ENCODE measurements at places on chromosomes 1 and 21.

GRCh38 chr1:3881193-3881480 lies 18.9 kb downstream of the C1orf174 start:
- no peak for DNase-seq
- H3K4me1 ChIP-seq = no peaks in the 10 kb centered on the region
- H3K4me3 ChIP-seq = no peak overlapping the region

- no peak overlapping the region for H3K27ac ChIP-seq
These were observed 34.4 kb downstream of the ZSWIM5 start for GRCh38 chr1:45172005-45172404.

GRCh38 chr21:40901691-40902090 lies 54.7 kb upstream of the DSCAM start:
- H3K27me3 ChIP-seq = no peaks in the 10 kb centered on the region
- no peak overlapping the region for H3K4me3 ChIP-seq
- no peak for DNase-seq

GRCh38 chr1:217478450-217478849 lies 152.4 kb downstream of the GPATCH2 start:
- peaks cover 22% of the 10 kb centered on the region for H3K36me3 ChIP-seq
- no peak for DNase-seq
- H3K27me3 ChIP-seq = no peaks in the 10 kb centered on the region

DNA sequence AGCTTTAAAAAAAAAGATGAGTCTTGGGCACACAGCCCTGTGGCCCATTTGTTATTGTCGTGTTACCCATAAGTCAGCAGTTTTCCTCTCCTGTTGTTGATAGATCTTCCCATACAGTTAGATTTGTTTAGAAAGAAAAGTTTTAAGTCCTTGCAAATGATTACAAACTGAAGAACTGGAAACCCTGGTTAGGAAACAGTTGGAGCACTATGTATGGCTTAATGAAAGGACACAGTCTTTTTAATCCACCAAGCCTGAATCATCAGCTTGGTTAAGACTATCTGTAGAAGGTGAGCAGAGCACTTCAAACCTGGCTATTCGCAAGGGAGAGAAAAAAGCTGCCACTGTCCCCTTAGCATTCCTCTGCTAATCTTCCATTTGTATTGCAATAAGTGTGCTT lies 241.0 kb downstream of the DISC1 start:
- no peaks in the 10 kb centered on the region for H3K27me3 ChIP-seq
- H3K4me3 ChIP-seq = no peak overlapping the region
- no peak for DNase-seq

- peaks cover 5% of the 10 kb centered on the region for H3K36me3 ChIP-seq
- H3K4me3 ChIP-seq = peak overlapping the region; percentile 92
- H3K4me1 ChIP-seq = peaks cover 58% of the 10 kb centered on the region
These were observed 1.9 kb downstream of the ITPKB start for GRCh38 chr1:226736908-226737818.

DNA sequence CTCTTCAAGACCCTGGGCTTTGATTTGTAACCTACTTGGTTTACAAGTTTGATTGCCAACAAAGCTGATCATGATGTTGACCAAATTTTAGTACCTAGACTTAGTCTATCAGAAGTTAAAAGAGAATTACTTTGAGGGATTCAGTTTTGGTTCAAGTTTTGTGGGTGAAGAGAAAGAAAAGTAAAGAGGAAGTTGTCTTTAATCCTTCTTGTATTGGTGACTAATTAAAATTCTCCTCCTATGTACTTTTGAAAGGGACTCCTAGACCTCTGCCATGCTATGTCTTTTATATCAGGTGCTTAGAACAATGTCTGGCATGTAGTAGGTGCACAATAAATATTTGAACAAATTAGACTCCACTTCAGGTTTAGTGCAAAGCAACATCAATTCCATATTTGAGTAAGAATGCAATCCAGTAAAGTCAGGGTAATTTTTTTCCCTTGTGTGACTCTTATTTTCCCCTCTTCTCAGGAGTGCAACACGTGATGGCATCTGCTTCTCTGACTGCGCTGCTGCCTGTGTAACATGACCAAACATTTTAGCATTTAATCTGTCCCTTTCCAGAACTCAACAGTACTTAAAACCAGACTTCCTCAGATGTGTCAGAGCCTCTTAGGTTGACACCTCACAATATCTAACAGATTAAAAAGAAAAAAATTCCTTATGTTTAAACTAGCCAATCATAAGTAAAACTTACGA lies 41.1 kb upstream of the KCNQ4 start:
- H3K27ac ChIP-seq = no peak overlapping the region
- no peak overlapping the region for H3K4me3 ChIP-seq

GRCh38 chr21:42307106-42307505 lies 8.1 kb downstream of the TFF3 start:
- H3K27ac ChIP-seq = no peak overlapping the region
- H3K27me3 ChIP-seq = peaks cover 9% of the 10 kb centered on the region
- no peak overlapping the region for H3K4me3 ChIP-seq
- no peaks in the 10 kb centered on the region for H3K36me3 ChIP-seq
- peaks cover 9% of the 10 kb centered on the region for H3K4me1 ChIP-seq

DNA sequence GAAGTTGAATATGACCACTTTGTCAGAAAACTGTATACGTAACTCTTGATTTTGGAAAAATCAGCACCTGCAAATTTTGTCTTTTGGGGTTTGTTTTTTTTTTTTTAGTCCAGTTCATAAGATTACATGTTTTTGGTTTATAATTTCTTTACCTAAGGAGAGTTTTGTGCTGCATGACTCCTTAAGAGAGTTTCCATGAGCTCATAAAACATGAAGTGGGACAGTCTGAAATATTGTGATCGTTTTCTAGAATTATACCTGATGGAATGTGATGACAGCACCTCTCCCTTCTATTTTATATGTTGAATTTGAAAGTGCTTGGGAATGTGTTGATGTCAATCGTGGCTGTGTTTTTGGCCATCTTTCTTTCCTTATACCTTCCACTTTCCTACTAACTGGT lies 158.5 kb downstream of the NFIA start:
- H3K27me3 ChIP-seq = no peaks in the 10 kb centered on the region
- H3K36me3 ChIP-seq = no peaks in the 10 kb centered on the region
- H3K4me1 ChIP-seq = peaks cover 44% of the 10 kb centered on the region
- DNase-seq = no peak

DNA sequence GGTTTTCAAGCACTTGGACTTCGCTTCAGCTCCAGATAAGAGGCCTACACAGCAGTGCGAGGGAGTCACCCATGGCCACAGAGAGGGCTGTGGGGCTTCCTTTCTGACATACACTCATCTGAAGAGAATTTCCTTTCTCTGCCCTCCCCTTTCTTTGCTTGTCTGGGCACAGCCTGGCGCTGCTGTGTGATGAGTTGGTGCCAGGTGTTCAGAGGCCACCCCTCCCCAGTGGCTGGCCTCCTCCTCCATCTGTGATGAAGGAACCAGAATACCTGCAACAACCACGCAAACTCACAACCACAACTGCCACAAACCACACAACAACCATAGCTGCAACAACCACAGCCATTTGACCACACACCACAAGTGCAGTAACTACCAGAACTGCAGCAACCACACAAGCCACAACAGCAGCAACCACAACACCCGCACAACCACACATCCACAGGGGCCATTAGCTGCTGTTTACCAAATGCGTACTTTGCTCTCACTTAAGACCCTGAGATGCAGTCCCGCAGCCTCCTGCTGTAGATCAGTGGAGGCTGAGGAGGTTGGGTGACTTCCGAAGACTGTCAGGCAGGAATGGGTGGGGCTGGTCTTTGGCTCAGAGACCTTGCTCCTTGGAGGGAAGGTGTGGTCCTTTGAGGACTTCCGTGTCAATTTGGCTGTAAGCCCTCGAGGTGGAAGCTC lies 71.1 kb downstream of the IER5 start:
- H3K36me3 ChIP-seq = no peaks in the 10 kb centered on the region
- peak; percentile 53 for DNase-seq
- H3K27ac ChIP-seq = no peak overlapping the region
- no peaks in the 10 kb centered on the region for H3K27me3 ChIP-seq

GRCh38 chr1:6131561-6131960 lies 48.6 kb downstream of the CHD5 start:
- H3K27me3 ChIP-seq = peaks cover 26% of the 10 kb centered on the region
- H3K36me3 ChIP-seq = no peaks in the 10 kb centered on the region
- no peak overlapping the region for H3K4me3 ChIP-seq
- peaks cover 6% of the 10 kb centered on the region for H3K4me1 ChIP-seq
- DNase-seq = no peak

GRCh38 chr1:247408100-247408499 lies 7.9 kb upstream of the NLRP3 start:
- H3K4me1 ChIP-seq = no peaks in the 10 kb centered on the region
- no peak overlapping the region for H3K27ac ChIP-seq
- H3K4me3 ChIP-seq = no peak overlapping the region
- no peaks in the 10 kb centered on the region for H3K36me3 ChIP-seq
- no peaks in the 10 kb centered on the region for H3K27me3 ChIP-seq

GRCh38 chr21:16304174-16305095 lies 574.7 kb downstream of the USP25 start:
- no peak overlapping the region for H3K4me3 ChIP-seq
- H3K27me3 ChIP-seq = no peaks in the 10 kb centered on the region
- peak overlapping the region; percentile 13 for H3K27ac ChIP-seq

GRCh38 chr1:202957733-202958543 lies at the start of gene ADIPOR1:
ADIPOR1 (minus strand) TSS chr1:202958312; CDS start chr1:202951070, 7,242 bp downstream.
- peak within 1 kb of the TSS; percentile 98 for H3K27ac ChIP-seq
- peaks cover 16% of the 10 kb centered on the region for H3K36me3 ChIP-seq
- H3K4me3 ChIP-seq = peak within 1 kb of the TSS; percentile 87
- H3K4me1 ChIP-seq = peaks cover 58% of the 10 kb centered on the region
- no peaks in the 10 kb centered on the region for H3K27me3 ChIP-seq

GRCh38 chr1:38827318-38827717 lies 32.3 kb downstream of the RRAGC start:
- H3K4me3 ChIP-seq = no peak overlapping the region
- DNase-seq = no peak
- no peak overlapping the region for H3K27ac ChIP-seq
- peaks cover 21% of the 10 kb centered on the region for H3K27me3 ChIP-seq

DNA sequence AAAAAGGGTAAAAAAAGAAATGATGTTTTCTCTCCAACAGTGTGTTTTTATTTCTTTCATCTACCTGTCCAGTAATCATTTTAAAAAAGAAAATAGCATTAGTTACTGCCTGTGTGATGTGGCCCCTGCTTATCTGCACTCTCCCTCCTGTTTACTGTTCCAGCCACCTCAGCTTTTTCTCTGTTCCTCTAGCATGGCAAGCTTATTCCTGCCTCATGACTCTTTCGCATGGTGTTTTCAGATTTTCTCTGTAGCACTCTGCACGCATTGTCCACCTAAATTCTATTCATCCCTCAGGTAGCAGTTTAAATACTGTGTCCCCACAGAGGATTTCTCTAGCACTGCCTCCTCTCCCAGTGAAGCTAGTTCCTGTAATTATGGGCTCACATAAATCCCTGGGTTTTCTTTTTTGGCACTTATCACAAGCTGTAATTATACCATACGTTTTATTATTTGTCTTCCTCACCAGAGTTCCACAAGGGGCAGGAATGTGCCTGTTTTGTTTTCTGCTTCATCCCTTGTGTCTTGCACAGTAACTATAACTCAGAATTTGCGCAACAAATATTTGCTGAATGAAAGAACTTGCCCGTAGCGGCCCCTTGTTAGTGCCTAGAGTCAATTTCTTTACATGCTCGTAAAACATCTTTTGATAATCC lies 51.4 kb upstream of the LRIG2 start:
- H3K4me1 ChIP-seq = peaks cover 9% of the 10 kb centered on the region
- H3K36me3 ChIP-seq = no peaks in the 10 kb centered on the region
- no peak for DNase-seq
- H3K4me3 ChIP-seq = no peak overlapping the region
- H3K27ac ChIP-seq = peak overlapping the region; percentile 54

- no peaks in the 10 kb centered on the region for H3K27me3 ChIP-seq
- H3K4me1 ChIP-seq = peaks cover under 1% of the 10 kb centered on the region
- H3K36me3 ChIP-seq = no peaks in the 10 kb centered on the region
- DNase-seq = no peak
These were observed 96.8 kb upstream of the C1orf21 start for GRCh38 chr1:184289825-184290550.

DNA sequence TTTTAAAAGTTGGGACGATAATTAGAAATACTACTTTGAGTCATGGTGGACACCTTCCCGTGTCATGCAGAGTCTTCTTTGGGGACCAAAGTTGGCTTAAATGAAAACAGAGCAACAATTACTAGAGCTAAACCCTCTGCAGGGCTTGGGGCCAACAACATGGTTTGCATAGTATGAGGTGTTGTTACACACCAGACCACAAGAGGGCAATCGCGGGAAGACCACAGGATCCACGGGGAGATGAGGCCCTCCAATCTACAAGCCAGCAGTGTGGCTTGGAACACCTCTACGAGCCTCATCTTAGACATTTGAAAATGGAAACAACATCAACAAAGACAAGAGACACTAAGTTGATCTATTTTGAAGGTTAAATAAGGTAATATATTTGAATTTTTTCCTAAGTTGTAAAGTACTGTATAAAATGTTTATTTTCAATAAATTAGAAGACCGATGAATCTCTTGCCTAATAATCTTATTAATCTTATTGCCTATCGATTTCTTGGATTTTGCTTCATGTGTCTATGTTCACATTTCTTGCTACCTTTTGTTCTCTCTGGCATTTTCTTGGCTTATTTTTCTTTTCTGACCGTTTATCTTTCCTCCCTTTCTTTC lies 8.2 kb upstream of the SMCP start:
- H3K27ac ChIP-seq = no peak overlapping the region
- H3K4me3 ChIP-seq = no peak overlapping the region
- no peaks in the 10 kb centered on the region for H3K4me1 ChIP-seq
- no peaks in the 10 kb centered on the region for H3K36me3 ChIP-seq
- H3K27me3 ChIP-seq = no peaks in the 10 kb centered on the region

DNA sequence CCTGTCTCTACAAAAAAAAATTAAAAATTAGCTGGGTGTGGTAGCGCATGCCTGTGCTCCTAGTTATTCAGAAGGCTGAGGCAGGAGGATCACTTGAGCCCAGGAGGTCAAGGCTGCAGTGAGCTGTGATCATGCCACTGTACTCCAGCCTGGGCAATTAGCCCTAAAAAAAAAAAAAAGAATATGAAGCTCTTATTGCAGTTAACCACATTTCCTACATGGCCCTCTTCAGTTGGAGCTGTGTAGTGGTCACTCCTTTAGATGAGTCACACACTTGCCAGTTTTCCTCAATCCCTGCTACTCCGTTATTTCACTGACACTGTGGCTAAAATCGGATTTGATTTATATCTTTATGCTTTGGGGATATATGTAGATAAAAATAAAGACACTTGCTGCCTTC lies 11.8 kb downstream of the NFYC start:
- H3K27ac ChIP-seq = no peak overlapping the region
- no peak overlapping the region for H3K4me3 ChIP-seq
- H3K4me1 ChIP-seq = peaks cover 44% of the 10 kb centered on the region
- H3K36me3 ChIP-seq = no peaks in the 10 kb centered on the region

All from suprapubic skin (tissue), 4 donors.